ENCODE measurements at places on chromosomes 5 and 9. TPM values are rescaled to one million over a fixed set of nuclear protein-coding genes. Genes with fewer than 3 reads are reported as not detected.

SPATA31E1 gene
- total RNA-seq: 0.09 TPM

ARPC5L gene
- 28.5 TPM for total RNA-seq

APBB3 gene
- 59.9 TPM for total RNA-seq

GRCh38 chr9:120937127-120937526, 10.5 kb upstream of the TRAF1 start:
- peaks cover 10% of the 10 kb centered on the region for H3K27me3 ChIP-seq
- H3K36me3 ChIP-seq: no peaks in the 10 kb centered on the region
- DNase-seq: no peak
- peak overlapping the region; percentile 60 for H3K27ac ChIP-seq
- no peak overlapping the region for H3K4me3 ChIP-seq

GRCh38 chr5:57903458-57903857, 420.8 kb upstream of the ACTBL2 start:
- no peak overlapping the region for H3K4me3 ChIP-seq
- no peaks in the 10 kb centered on the region for H3K27me3 ChIP-seq
- peaks cover 50% of the 10 kb centered on the region for H3K4me1 ChIP-seq
- peak overlapping the region; percentile 87 for H3K27ac ChIP-seq
- H3K36me3 ChIP-seq: no peaks in the 10 kb centered on the region
